ENCODE measurements at places on chromosomes 5 and 9.

- DNase-seq = peak; percentile 68
These were observed 19.7 kb downstream of the GLRA1 start for GRCh38 chr5:151904909-151905308.

DNA sequence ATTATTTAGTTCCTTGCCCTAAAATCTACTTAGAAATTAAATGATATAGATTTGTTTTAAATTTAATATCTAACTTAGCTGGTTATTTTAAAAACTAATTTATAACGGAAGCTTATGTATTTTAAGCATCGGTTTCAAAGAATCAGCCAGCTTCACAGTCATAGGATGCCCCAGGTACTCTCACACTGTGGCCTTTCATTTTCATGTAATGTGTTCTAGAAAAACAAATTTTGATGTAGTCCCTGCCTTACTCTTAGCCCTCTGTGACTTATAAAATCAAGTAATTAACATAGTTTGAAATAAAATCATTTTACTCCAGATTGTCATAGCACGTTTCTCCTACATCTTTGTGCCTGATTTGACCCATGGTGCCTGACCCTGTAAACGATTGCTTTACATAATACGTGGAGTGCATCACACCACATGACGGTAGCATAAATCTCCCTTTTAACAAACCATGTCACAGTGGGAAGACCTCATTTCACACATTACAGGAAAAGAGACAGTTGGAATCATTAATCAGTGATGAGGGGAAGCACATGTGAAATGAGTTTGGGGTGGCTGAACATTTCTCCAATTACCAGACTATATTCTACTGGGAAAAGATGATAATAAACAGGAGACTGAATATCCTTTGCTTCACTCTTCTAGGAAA lies 731.5 kb upstream of the CDH9 start:
- DNase-seq = no peak

GRCh38 chr9:126411225-126411947 lies 84.8 kb downstream of the MVB12B start:
- no peak for DNase-seq

DNA sequence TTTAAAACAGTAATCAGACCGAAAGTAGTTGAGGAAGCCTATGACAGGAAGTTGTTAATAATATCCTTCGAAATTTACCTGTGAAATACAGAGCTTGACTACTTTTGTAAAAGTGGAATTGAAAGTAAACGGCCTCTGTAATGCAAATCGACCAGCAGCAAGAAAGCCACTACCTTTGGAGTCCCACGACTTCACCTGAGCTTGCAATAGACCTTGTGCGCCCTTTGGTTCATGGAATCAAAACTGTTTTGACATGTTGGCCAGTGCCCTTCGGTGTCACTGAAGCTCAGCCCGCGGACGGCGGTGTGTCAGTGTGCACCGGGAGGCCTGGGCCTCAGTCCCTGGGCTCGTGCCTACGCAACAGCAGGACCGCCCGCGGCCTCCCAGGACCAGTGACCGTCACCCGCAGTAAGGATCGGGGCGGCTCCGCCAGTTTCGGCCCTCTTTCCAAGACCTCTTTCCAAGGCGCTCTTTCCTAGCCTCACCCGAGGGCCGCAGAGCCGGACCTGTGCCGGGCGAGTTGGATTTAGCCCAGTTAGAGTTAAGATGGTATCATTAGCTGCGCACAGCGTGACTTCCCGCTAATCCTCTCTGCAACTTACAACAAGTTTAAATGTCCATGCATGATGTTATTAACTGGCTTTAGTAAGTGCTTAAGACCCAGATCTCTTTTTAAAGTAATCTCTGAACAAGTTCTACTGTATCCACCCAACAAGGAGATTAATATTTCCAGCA lies 223.3 kb downstream of the MEF2C start:
- DNase-seq = no peak

DNA sequence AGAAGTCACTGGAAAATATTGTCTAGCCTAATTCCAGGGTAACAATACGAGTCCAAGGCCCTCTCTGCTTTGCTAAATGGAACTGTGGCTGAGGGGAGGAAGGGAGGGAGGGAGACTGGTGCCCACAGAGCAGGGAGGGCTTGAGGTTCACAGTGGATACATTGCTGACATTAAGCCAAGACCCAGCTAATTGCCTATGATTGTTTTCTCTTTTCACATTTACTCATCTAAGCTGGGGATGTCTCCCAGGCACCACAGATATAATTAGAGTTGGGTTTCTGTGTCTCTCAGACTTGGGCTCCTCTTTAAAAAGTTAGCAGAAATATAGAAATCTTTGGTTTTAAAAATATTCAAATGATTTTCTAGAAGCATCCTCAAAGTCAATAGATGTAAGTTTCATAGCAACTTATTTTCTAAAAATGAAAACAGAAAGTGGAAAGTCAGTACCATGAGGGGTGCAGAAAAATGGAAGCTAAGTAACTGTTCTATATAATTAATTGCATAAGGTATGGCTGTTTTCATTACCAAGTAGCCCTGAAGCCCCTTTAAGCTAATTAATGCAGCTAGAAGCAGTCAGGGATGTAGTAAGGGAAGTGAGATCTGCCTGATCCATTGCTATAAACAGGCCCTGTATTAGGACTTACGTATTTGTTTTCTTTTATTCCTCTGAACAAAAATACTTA lies 259.8 kb downstream of the NDUFS4 start:
- no peak for DNase-seq

DNA sequence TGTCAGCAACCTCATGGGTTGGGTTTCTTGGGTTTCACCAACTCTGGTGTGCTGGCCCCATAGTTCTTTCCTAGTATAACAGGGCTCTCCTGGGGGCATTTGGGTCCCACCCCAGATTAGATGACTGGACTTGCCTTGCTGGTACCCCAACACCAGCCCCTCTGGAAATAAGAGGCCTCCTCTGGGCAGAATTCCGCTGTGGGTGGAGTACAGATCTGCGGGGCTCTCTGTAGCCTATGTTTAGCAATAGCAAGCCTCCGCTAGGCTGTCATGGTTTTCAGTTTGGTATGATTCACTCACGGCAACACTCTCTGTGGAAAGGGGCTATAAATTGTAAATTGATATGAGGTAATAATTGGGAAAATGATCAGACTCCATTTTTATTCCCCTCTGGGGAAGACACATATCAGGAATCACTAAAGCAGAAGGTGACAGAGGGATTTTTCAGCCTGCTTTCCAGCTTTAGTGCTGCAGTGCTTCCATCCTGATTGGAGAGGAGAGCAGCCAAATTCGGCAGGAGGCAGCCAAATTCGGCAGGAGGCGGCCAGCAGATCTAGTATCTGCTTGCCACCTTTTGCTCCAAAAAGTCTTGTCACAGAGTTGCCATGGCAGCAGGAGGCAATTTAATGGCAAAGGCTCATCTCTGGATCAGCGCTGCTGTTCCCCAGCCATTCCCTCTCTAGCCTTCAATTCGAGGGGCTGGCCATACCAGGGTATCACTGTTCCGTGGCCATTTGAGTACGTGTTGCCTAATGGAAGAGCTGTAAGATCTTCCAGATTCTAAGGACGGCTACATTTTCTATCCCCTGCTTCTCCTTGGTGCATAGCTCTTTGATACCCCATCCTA lies 84.6 kb downstream of the SLC44A1 start:
- DNase-seq = no peak

GRCh38 chr5:94463739-94464138 lies 154.7 kb downstream of the KIAA0825 start:
- DNase-seq = peak; percentile 9

GRCh38 chr5:17096952-17097695 lies 120.3 kb upstream of the BASP1 start:
- DNase-seq = no peak

DNA sequence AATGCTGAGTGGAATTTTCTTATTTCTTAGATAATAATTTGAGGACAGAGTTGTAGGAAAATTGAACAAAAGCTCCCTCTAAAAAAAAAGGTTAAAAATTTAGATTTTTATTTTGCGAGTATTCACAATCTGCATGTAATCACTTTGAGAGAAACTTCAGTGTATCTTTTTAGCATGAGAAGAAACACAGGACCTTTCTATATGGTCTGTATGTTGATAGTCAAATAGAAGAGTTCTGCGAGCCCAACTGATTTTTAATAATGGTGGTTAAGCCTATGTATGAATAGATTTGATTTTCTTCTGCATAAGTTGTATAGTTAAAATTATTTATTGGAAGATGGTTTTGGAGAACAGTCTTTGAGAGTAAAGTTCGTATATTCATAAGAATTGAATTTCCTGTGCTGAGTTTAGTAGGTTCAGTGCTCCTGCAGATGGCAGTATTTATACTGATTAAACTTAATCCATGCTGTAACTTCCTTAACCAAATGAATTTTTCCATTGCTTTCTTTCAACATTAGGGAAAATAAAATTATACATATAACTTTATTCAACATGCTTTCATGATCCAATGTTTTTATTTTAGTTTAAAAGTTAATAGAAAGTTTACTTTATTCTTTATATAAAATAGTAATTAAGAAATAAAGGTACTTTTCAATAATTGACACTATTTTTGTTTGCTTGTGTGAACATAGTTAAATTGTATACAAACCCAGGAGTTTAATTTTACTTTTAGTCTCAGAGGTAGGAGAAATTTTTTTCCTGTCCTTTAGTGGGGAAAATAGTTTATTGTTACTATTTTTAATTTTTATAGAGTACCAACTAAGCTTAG lies 19.6 kb downstream of the TCERG1 start:
- DNase-seq = no peak

DNA sequence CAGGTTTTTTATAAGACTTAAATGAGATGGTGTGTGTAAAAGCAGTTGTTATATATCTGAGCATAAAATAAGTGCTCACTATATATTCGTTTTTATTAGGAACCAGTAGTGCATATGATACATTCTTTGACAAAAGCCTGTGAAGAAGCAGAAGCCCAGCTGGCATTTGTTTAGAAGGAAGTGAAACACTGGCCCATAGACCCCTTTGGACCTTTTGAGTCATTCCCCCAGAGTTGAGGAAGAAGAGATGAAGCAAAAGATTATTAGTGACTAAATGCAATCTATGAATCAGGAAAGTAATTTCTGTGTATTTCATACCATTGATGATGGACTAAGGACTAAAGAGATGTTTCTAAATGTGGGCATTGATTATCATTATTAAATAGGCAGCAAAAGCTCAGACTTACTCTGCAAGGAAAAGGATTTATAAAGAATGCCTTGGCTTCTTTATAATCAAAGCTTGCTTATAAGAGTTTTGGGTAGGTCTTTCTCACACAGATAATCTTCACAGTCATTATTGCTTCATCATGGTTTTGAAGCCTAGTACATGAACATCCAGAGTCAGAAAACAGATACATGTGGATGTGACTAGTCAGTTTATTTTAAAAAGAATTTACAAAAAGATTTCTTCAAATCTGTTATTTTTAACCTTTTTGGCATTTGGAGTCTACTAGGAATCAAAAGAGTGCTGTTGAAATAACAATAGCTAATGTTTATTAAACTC lies 16.9 kb upstream of the FER start:
- no peak for DNase-seq

- no peak for DNase-seq
These were observed 45.6 kb upstream of the TLE4 start for GRCh38 chr9:79526149-79526672.

DNA sequence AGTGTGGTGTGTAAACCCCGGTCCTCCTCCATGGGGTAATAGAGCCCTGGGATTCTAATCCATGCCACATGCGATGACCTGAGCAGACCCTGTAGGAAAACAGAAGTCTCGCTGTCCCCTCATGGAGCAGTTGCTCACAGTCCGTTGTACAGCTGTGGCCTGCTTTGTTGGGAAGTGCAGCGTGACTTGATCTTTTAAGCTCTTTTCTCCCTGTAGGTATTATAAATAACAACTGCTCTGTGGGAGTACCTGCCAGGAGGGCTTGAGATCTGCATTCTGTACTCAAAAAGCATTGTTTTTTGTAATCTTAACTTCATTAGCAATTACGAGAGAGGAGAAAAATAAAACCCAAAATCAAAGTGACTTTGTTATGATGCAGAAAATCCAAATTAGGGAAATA lies 17.3 kb downstream of the MEGF10 start:
- DNase-seq = no peak

DNA sequence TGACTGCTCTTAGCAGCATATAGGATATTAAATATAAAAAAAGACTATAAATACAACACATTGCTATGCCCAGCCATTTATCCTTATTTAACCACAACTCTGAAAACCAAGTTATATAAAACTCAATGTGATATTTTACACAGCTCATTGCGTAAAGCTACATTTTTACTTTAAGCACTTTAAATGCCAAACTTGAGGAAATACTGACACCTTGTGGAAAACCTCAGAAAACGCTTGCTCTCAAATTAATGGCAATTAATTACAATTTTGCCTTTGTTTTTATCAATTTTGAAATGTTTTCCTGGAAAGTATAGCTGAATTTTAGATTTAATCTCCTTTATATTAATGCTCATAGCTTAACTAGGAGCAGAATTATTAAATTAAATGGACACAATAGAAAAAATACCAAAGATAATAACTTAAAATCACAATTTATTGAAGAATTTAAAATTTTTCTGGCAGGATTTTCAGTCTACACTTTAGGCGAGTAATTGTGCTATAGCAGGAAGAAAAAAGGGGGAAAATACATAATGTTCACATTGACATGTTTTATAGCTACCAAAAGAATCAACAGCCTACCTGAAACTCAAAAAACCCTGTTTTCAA lies 25.2 kb upstream of the PLAC8L1 start:
- DNase-seq = peak; percentile 24

DNA sequence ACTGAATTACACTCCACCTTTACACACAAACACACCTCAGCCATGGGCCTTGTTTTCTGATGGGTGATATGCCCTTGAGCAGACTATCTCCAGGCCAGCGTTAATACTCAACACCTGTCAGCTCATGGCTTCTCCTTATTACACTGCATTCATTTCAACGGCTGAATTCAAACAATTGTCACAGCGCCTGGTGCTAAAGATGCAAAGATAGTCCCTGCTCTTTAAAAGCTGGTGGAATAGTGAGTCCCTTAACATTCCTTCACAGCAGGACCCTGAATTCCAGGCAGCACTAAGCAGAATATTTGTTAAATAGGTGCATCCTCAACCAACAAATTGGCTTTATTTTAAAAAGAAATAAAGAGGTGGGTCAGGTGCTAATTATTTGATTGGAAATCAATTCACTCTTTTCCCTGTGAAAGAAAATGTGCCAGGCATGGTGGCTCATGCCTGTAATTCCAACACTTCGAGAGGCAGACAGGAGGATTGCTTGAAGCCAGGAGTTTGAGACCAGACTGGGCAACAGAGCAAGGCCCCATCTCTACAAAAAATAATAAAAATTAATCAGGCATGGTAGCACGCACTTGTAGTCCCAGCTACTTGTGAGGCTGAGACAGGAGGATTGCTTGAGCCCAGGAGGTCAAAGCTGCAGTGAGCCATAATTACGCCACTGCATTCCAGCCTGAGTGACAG lies 155.7 kb upstream of the EFNA5 start:
- DNase-seq = no peak

DNA sequence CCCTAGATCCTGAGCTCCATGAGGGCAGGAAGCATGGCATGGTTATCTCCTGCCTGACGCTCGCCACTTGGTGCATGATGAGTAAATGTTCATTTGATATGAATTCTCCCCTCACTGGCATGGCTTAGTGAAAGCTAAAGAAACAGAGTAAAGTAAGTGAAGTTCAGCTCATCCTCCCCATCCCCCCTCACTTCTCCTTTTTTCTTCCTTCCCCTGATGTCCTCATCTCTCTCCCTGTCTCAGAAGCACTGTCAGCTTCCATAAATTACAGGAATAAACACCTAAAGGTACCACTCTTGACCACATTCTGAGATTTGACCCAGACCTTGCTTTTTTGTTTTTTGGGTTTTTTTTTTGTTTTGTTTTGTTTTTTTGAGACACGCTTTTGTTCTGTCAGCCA lies 73.3 kb downstream of the SNX18 start:
- no peak for DNase-seq

All from EL (cell line).